ENCODE measurements at places on chromosomes 1 and 21.

DNA sequence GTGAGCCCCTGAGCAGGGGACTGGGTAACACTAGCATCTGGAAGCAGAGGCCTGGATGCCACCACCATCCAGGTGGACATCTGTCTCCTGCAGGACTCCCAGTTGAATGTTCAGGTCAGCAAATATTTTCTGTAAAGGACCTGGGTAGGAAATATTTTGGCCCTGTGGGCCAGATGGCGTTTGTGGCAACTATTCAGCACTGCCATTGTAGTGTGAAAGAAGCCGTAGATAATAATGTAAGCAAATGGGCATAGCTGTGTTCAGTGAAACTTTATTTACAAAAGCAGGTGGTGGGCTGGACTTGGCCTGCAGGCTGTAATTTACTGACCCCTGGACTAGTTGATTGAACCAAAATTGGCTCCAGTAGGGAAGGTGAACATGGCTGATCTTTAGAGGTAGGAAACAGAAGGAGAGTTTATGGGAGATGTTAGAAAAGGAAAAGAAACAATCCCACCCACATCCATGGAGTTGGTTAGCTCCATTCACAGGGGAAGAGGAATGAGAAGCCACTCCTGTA is 20.0 kb upstream of the CD101 start:
- DNase-seq: no peak

DNA sequence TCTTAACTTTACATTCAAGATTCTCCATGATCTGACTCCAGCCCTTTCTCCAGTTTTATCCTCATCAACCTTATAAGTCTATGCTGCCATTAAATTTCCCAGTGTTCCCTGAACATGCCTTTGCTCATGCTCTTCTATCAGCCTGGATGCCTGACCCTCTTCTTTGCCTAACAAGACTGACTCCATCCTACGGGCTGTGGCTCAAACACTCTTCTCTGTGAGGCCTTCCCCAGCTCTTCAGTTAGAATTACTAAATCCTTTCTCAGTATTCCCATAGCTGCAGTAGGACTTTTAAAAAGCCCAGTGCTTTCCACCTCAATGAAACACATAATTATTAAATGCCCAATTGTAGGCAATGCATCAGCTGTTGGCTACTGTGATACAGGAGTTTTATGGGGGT is 76.5 kb upstream of the GNG12 start:
- no peak for DNase-seq

DNA sequence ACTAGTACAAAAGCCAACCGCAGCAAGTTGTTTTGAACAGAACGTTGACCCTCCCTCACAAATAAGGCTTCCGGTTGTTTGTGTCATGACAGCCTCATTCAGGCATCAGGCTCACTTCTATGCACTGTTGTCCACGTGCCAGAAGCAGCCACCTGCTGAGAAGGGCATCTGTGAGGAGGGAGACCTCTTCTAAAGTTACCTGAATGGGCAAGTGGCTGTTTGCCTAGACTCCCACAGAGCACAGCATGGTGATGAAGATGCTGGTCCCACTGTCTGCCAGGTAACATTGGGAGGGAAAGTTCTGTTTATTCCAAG is 176.1 kb downstream of the CLIC6 start:
- DNase-seq: no peak

DNA sequence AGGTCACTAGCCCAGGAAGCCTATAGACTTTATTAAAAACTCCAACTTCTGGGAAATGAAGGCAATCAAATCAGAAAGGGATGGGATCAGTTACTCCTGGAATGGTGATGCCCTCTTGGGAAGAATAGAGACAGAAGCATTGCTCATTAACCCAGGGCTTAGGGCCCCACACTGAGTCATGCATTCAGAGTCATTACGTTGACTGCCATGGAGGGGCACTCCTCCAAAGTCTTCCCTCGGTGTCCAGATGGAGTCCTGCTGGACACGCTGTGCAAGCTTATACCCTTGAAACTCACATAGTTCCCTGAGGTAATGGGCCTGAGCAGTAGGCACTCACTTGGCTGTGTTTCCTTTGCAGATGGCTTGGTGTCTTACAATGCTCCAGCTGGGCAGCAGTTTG is 35.2 kb upstream of the HSD17B7 start:
- no peak for DNase-seq

DNA sequence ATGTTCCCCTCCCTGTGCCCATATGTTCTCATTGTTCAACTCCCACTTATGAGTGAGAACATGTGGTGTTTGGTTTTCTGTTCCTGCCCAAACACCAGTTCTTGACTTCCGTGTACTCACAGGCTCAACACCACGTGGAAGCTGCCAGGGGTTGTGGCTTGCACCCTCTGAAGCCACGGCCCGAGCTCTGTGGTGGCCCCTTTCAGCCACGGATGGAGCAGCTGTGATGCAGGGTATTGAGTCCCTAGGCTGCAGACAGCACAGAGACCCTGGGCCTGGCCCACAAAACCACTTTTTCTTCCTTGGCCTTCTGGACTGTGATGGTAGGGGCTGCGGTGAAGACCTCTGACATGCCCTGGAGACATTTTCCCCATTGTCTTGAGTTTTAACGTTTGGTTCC is 111.6 kb downstream of the SYT14 start:
- DNase-seq: no peak

- DNase-seq: no peak
These were observed 87.5 kb downstream of the RRAGC start for GRCh38 chr1:38772026-38772425.

DNA sequence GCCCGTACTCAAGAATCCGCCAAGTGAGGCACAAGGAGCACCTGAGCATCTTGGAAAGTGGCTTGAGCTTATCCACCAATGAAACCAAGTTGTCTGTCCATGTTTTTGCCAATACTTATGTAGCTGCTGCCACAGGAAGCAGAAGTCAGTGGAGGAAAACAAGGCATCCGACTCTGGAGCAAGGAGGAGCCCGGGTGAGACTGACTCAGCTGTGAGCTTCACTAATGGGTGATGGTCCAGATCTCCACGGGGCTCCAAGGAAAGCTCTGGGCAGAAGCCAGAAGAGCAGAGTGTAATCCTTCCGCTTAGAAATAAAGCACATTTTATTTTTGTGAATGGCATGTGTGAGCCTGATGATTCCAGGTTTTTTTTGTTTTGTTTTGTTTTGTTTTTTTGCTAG is 12.3 kb upstream of the SSR2 start:
- DNase-seq: no peak

DNA sequence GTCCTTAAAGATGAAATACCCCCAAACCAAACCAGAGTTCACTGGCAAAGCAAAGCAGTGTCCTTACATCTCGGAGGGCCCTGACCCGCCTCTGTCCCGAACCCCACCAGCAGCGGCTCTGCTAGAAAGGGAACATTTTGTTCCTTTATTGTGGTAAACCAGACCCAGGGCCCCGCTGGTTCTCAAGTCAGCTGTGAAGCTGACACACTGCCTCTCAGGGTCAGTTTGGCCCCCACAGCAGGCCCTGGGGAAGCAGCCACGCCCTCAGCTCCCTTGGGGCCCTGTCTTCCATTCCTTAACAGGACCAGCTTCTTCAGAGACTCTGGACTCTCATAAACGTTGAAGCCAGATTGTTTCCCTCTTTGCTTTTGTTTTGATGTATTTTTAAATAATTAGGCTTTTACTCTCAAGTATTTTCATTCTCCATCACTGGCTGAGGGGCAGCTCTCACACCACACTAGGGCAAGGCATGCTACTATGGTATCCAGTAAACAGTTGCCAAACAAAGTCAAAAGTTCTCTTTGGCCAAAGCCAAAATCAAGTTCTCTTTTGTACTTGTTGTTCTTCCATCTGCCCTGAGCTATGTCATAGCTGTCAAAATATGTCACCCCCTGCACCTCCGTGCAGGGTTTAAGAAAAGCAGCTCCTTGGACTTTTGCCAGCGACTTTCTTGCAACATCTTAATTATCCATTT is 61.1 kb upstream of the ANGPTL1 start:
- peak; percentile 55 for DNase-seq

DNA sequence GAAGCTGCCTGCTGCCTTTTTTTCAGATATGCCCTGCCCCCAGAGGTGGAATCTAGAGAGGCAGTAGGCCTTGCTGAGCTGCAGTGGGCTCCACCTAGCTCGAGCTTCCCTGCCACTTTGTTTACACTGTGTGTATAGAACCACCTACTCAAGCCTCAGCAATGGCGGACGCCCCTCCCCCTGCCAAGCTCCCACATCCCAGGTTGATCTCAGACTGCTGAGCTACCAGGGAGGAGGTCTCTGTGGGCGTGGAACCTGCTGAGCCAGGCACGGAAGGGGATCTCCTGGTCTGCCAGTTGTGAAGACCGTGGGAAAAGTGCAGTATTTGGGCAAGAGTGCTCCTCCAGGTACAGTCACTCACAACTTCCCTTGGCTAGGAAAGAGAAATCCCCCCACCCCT is 65.1 kb downstream of the MSH4 start:
- DNase-seq: no peak

GRCh38 chr1:56257726-56258125 is 321.6 kb downstream of the PLPP3 start:
- no peak for DNase-seq

DNA sequence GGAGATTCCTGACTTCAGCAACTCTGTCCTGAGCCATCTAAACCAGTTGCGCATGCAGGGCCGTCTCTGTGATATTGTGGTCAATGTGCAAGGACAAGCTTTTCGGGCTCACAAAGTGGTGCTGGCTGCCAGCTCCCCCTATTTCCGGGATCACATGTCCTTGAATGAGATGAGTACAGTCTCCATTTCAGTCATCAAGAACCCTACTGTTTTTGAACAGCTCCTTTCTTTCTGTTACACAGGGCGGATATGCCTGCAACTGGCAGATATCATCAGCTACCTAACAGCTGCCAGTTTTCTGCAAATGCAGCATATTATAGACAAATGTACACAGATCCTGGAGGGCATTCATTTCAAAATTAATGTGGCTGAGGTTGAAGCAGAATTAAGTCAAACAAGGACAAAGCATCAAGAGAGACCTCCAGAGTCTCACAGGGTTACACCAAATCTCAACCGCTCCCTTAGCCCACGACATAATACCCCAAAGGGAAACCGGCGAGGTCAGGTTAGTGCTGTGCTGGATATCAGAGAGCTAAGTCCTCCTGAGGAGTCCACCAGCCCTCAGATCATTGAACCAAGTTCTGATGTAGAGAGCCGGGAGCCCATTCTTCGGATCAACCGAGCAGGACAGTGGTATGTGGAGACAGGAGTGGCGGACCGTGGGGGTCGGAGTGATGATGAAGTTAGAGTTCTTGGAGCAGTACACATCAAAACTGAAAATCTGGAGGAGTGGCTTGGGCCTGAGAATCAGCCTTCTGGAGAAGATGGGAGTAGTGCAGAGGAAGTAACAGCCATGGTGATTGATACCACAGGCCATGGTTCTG is 2.3 kb downstream of the ZBTB37 start:
- no peak for DNase-seq

- no peak for DNase-seq
These were observed 43.2 kb upstream of the CD34 start for GRCh38 chr1:207954104-207954503.

DNA sequence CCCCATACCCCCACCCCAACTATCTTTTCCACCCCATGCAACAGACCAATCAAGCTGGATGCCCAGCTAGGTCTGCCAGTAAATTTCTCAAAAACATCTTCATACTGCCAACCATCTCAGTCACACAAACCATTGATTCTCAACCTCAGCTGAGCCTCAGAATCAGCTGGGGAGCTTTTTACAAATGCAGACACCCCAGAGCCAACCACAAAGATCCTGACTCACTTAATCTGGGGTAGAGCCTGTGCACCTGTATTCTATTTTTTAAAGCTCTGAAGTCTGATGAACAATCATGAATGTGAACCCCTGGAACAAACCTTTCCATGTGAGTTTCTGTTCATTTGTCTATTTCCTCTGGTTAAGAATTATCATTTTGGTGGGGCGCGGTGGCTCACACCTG is 66.0 kb downstream of the ZNF281 start:
- DNase-seq: no peak

GRCh38 chr1:182687361-182687760 is 3.0 kb upstream of the RGS8 start:
- no peak for DNase-seq

DNA sequence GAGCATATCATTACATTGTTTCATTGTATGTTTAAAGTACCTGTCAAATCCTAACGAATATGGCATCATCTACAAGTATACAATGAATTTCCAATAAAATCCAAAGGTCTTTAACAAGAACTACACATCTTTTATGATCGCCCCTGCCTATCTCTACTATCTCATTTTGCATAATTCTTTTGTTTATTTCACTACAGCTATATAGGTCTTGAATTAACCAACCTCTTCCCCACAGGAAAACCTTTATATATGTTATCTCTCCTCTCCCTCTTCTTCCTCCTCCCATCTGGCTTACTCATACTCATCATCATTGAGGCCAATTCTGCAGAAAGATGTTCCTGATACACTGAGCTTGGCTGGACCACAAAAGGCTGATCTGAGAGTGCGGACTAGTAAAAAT is 175.5 kb downstream of the DENND1B start:
- no peak for DNase-seq

- DNase-seq: no peak
These were observed 163.2 kb downstream of the LRRC40 start for GRCh38 chr1:70042090-70042731.

GRCh38 chr1:100616121-100616621 is 78.2 kb downstream of the GPR88 start:
- DNase-seq: no peak

GRCh38 chr1:149942885-149943284 is 6.2 kb upstream of the MTMR11 start:
- DNase-seq: no peak
